ENCODE measurements at places on chromosomes 4 and X.
A peak's percentile ranks its signal among the peaks of the same experiment; 100 is the strongest.

GRCh38 chr4:5824635-5825034 is 68.3 kb downstream of the CRMP1 start:
- peaks cover 8% of the 10 kb centered on the region for H3K36me3 ChIP-seq
- no peak overlapping the region for H3K4me3 ChIP-seq
- H3K4me1 ChIP-seq = no peaks in the 10 kb centered on the region
- no peak overlapping the region for H3K27ac ChIP-seq
- H3K27me3 ChIP-seq = no peaks in the 10 kb centered on the region
- DNase-seq = no peak

- peak overlapping the region; percentile 54 for H3K27ac ChIP-seq
- peaks cover 12% of the 10 kb centered on the region for H3K27me3 ChIP-seq
- peak overlapping the region; percentile 40 for H3K4me3 ChIP-seq
- no peaks in the 10 kb centered on the region for H3K4me1 ChIP-seq
- DNase-seq = no peak
These were observed 33.5 kb downstream of the PWWP3B start for GRCh38 chrX:106201502-106202178.

GRCh38 chr4:30744957-30745640 is 24.9 kb downstream of the PCDH7 start:
- H3K36me3 ChIP-seq = no peaks in the 10 kb centered on the region
- no peak overlapping the region for H3K27ac ChIP-seq
- H3K4me1 ChIP-seq = no peaks in the 10 kb centered on the region
- no peaks in the 10 kb centered on the region for H3K27me3 ChIP-seq
- DNase-seq = no peak
- no peak overlapping the region for H3K4me3 ChIP-seq

DNA sequence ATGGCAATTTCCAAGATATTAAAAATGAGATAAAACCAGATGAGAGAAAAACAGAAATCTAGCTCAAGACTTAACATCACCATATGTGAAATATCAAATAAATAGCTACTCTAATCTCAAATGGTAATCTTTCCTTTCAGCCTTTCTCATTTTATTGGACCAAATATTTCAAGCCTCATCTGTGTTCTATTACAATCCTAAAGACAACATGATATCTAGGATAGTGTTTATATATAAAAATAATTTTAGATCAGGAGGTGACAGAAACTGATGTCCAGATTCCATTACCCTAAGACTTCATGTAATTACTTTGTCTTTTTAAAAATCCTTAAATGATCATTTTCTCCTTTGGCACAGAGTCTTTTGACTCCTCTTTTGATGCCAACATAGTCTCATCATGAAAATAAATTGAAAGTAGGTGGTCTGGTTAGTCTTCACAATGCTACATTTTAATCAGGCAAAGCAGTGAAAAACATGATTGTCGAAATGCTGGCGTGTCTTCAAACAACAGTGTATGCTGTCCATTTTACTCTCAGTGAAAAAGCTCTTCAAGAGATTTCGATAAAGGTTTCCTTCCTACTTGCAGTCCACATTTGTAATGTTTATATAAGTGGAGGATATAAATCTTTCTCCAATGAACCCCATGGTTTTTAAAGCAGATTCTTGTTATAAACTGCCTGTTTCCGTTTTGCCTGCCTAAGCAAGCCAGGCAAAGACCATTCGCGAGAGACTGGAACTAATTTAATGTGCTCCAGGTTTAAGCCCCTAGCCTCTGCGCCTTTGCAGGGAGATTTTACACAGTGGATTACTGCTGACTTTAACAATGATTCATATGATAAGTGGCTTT is 169.8 kb downstream of the SCFD2 start:
- H3K27me3 ChIP-seq = no peaks in the 10 kb centered on the region
- peaks cover 4% of the 10 kb centered on the region for H3K4me1 ChIP-seq
- no peak overlapping the region for H3K4me3 ChIP-seq
- no peaks in the 10 kb centered on the region for H3K36me3 ChIP-seq

- H3K36me3 ChIP-seq = peaks cover 40% of the 10 kb centered on the region
- H3K27ac ChIP-seq = no peak overlapping the region
- no peaks in the 10 kb centered on the region for H3K4me1 ChIP-seq
- no peak overlapping the region for H3K4me3 ChIP-seq
These were observed 47.3 kb upstream of the DOCK11 start for GRCh38 chrX:118448273-118448783.

- no peak overlapping the region for H3K27ac ChIP-seq
- no peaks in the 10 kb centered on the region for H3K4me1 ChIP-seq
- no peak overlapping the region for H3K4me3 ChIP-seq
These were observed 16.4 kb downstream of the BANK1 start for GRCh38 chr4:101806914-101807313.

- no peak overlapping the region for H3K4me3 ChIP-seq
- H3K27ac ChIP-seq = peak overlapping the region; percentile 87
- H3K27me3 ChIP-seq = no peaks in the 10 kb centered on the region
- H3K4me1 ChIP-seq = peaks cover 52% of the 10 kb centered on the region
- DNase-seq = no peak
These were observed 34.9 kb downstream of the ACSL1 start for GRCh38 chr4:184790826-184791225.

GRCh38 chr4:94757192-94758140 is at the start of gene BMPR1B:
Gene BMPR1B (plus strand): TSS chr4:94757955. CDS start chr4:95104425, 346,470 bp downstream.
- H3K4me1 ChIP-seq = no peaks in the 10 kb centered on the region
- no peak within 1 kb of the TSS for H3K27ac ChIP-seq
- DNase-seq = no peak
- H3K27me3 ChIP-seq = peaks cover 21% of the 10 kb centered on the region
- peak within 1 kb of the TSS; percentile 75 for H3K4me3 ChIP-seq

GRCh38 chr4:54367059-54367458 is 138.0 kb downstream of the PDGFRA start:
- H3K27me3 ChIP-seq = no peaks in the 10 kb centered on the region
- no peak for DNase-seq

GRCh38 chr4:42778349-42778748 is 114.2 kb upstream of the GRXCR1 start:
- no peak overlapping the region for H3K4me3 ChIP-seq
- H3K36me3 ChIP-seq = no peaks in the 10 kb centered on the region
- no peaks in the 10 kb centered on the region for H3K4me1 ChIP-seq
- H3K27ac ChIP-seq = no peak overlapping the region
- DNase-seq = no peak
- no peaks in the 10 kb centered on the region for H3K27me3 ChIP-seq

- H3K36me3 ChIP-seq = no peaks in the 10 kb centered on the region
- H3K27me3 ChIP-seq = no peaks in the 10 kb centered on the region
- DNase-seq = no peak
- H3K4me3 ChIP-seq = no peak overlapping the region
- no peak overlapping the region for H3K27ac ChIP-seq
These were observed 12.1 kb downstream of the FGD1 start for GRCh38 chrX:54483946-54484345.

DNA sequence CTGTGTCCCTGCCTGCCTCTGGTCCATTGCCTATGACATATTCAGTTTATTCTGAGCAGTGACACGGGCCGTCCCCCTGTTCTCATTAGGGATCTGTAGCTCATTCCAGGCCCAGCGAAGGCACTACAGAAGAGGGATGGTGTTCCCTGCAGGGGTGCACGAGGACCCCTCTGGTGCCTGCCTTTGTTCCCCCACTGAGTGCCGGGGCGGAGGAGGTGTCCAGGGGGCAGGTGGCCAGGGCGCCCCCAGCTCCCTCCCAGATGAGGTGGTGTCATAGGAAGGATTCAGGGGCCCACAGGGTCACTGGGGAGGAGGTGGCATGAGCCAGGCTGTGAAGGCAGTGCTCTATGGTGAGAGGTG is 61.0 kb downstream of the SORCS2 start:
- no peak overlapping the region for H3K4me3 ChIP-seq
- DNase-seq = no peak
- H3K36me3 ChIP-seq = no peaks in the 10 kb centered on the region
- peaks cover 44% of the 10 kb centered on the region for H3K4me1 ChIP-seq

DNA sequence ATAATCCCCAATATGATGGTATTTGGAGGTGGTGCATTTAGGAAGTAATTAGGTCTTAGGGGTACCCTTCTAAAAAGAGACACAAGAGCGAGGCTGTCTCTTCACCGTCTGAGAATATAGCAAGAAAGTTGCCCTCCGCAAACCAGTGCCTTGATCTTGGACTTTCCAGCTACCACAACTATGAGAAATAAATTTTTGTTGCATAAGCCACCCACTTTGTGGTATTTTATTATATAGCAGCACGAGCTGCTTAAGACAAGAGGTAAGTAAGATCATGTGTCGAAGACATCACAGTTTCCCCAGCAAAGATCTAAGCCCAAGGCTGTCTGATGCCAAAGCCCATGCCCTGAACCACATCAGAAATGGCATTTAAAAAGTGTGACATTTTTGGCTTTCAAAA is 9.6 kb upstream of the EXOSC9 start:
- DNase-seq = no peak
- no peaks in the 10 kb centered on the region for H3K36me3 ChIP-seq
- H3K4me3 ChIP-seq = no peak overlapping the region
- no peak overlapping the region for H3K27ac ChIP-seq
- H3K27me3 ChIP-seq = peaks cover 3% of the 10 kb centered on the region

DNA sequence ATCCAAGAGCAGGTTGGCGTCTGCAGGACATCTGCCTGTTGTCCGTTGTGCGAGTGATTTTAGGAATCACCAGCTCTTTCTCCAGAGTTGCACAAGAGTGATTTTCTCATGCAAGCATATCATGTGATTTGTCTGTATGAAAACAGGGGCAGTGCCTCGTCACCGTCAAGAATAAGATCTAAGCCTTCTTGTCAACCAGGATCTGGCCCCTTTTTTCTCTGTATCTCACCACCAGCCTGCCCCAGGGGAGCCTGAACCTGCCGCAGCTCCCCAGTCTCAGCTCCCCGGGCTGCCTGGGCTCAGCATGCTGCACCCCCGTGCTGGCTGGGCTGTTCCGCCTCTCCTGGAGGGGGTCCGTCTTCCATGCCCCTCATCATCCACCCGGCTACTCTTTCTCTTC is 90.5 kb downstream of the STOX2 start:
- H3K27ac ChIP-seq = no peak overlapping the region
- DNase-seq = no peak
- no peaks in the 10 kb centered on the region for H3K4me1 ChIP-seq
- no peaks in the 10 kb centered on the region for H3K27me3 ChIP-seq

DNA sequence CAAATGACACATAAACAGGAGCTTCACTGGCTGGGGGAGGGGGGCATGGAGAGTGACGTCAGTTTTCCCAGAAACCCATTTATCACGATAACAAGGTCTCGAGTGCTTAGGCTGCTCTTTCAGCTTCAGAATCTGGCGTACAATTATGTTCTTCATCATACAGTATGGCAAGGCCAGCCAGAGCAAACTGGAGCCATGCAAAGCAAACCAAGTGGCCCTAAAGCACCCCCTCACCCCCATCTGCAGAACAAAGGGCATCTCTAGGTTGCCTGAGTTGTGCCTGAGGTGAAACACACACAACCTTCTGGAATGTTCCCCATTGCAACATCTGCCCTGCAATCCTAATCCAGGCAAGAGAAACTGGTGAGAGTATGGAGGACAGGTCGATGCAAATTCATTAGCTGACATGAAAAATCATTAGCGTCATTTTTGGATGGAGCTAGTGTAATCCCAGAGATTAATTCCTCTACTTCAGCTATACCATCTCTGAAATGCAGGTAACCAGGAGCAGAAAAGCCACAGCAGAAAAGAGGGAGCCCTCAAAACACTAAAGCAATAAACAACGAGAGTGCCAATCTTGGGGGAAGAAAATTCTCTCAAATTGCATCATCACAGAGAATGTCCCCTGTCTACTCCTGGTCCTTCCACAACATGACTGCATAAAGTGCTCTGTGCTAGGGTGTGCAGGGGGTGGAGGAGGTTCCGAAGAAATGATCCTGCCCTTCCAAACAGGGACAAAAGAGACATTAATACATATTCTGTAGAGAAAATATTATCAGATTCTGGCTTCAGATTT is 1.8 kb downstream of the SEPTIN6 start:
- no peak overlapping the region for H3K4me3 ChIP-seq
- no peak for DNase-seq
- no peaks in the 10 kb centered on the region for H3K36me3 ChIP-seq
- no peak overlapping the region for H3K27ac ChIP-seq

GRCh38 chr4:2691952-2692435 is 64.1 kb downstream of the TNIP2 start:
- no peak overlapping the region for H3K4me3 ChIP-seq
- no peak for DNase-seq
- H3K4me1 ChIP-seq = no peaks in the 10 kb centered on the region

DNA sequence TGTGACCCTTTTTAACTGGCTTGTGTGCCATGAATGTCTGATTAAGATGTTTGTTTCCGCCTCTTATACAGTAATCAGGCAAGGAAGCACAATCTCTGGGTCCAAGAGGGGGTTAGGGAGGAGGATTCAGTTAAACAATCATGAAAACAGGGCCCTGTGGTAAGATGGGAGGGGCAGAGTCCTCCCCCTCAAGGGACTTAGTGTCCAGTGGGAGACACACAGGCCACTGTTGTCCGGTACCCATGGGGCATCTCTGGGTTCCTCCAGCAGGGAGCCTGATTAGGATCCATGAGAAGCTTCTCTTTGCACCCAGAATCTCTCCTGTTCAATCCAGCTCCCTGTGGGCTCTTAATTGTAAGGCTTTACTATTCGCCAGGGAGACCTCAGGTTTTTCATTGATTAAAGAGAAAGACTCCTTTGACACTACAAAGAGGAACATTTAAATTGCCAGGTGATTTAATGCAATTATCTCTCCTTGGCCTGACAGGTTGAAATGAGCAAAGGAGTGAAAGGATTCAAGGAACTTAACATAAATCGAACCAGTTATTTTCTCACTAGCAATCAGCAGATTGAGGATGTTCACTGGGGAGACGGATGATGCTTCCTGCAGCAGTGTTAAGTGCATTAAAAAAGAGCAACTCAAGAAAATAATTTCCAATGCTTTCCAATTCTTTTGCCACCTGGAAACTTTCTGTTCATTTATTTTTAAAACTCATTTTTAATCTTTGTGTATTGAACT is 225.4 kb downstream of the PTTG2 start:
- H3K27me3 ChIP-seq = no peaks in the 10 kb centered on the region
- H3K4me3 ChIP-seq = no peak overlapping the region
- peaks cover 7% of the 10 kb centered on the region for H3K4me1 ChIP-seq
- no peak overlapping the region for H3K27ac ChIP-seq
- DNase-seq = no peak

GRCh38 chr4:96913441-96914080 is 1073.7 kb downstream of the PDHA2 start:
- no peak overlapping the region for H3K27ac ChIP-seq
- DNase-seq = no peak
- no peak overlapping the region for H3K4me3 ChIP-seq
- H3K4me1 ChIP-seq = no peaks in the 10 kb centered on the region
- no peaks in the 10 kb centered on the region for H3K27me3 ChIP-seq

DNA sequence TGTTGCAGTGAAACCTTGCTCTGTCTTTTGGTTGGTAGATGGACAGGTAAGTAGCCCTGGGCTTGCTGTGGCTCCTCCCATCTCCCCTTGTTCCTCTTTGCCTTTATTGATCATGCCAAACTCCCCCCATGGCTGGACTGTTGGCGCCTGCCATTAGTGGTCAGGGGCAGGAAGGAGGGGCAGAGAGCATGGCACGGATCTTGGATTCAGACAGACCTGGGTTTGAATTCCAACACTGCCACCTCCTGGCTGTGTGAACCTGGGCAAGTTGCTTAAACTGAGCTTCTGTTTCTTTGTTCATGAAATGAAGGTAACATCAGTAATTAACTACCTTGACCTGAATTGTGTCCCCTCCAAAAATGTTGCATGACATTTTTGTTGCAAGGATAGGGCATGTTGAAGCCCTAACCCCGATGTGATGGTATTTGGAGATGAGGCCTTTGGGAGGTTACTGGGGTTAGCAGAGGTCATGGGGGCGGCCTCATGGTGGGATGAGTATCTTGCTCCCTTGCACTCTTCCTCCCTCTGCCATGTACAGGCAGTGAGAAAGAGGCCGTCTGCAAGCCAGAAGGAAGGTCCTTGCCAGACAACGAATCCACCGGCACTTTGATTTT is 6.0 kb downstream of the SLC2A9 start:
- no peaks in the 10 kb centered on the region for H3K27me3 ChIP-seq
- no peaks in the 10 kb centered on the region for H3K36me3 ChIP-seq
- no peak overlapping the region for H3K4me3 ChIP-seq
- H3K4me1 ChIP-seq = peaks cover 10% of the 10 kb centered on the region
